ENCODE measurements at places on chromosomes 6 and 20.

GRCh38 chr20:10635476-10636208 lies 38.2 kb downstream of the JAG1 start:
- DNase-seq: no peak

GRCh38 chr20:21303872-21304586 lies 898 bp downstream of the XRN2 start:
- DNase-seq: no peak

- no peak for DNase-seq
These were observed 12.1 kb upstream of the PFDN4 start for GRCh38 chr20:54195483-54196472.

DNA sequence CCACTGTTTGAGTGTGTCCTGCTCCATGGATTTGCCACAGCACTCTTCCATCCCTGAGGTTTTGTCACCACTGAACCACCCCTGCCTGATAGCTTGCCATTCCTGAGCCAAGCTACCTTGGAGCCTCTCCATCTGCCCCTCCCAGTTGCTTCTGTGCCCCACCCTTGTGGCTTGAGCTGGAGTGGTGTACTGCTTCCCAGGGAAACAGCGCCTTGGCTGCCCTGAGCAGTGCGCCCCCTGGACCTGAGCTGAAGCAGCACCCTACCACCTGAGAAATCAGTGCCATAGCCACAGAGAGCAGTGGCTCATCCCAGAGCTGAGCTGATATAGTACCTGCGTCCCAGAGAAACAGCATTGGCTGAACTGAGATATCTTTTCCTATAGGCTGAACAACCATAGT lies 40.3 kb downstream of the IL22RA2 start:
- no peak for DNase-seq

DNA sequence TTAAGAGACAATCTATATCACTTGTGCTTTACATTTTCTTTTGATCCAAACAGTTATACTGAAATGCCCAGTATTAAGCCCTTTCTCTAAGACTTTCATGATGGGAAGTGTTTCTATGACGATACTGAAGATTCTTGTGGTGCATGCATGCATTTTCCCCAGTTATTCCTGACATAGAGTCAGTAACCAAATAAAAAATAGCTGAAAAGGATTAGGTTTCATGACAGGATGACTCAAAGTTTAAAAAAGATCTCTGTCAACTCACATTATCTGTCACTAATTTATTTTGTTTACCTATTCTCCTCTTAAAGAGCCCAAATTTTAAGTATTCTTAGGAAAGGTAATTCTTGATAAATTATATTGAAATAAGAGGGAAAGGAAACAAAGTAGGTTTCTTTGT lies 98.4 kb downstream of the SESN1 start:
- DNase-seq: no peak

DNA sequence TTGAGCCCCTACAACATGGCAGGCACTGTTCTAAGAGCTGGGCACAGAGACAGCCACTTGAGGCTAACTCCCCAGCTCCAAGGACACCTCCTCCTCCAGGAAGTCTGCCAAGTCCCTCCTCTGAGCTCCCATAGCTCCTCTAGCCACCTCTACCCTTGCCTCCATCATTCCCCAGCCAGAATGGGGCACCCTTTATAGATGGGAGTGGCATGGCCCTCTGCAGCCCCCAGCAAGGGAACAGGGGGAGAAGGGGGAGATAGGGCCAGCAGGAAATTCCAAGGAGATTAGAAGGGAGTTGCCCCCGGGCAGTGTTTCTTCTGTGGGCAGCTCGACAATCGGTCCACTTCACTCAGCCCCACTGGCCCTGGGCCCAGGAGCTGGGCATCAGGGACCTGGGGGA lies 19.7 kb upstream of the TLDC2 start:
- DNase-seq: no peak

GRCh38 chr6:71138376-71138775 lies 150.2 kb upstream of the OGFRL1 start:
- DNase-seq: no peak

- no peak for DNase-seq
These were observed 111.8 kb downstream of the QKI start for GRCh38 chr6:163526346-163526745.

- DNase-seq: no peak
These were observed 29.0 kb downstream of the AFG1L start for GRCh38 chr6:108323710-108324466.

GRCh38 chr6:61192610-61193009 lies 1093.4 kb downstream of the KHDRBS2 start:
- DNase-seq: no peak

DNA sequence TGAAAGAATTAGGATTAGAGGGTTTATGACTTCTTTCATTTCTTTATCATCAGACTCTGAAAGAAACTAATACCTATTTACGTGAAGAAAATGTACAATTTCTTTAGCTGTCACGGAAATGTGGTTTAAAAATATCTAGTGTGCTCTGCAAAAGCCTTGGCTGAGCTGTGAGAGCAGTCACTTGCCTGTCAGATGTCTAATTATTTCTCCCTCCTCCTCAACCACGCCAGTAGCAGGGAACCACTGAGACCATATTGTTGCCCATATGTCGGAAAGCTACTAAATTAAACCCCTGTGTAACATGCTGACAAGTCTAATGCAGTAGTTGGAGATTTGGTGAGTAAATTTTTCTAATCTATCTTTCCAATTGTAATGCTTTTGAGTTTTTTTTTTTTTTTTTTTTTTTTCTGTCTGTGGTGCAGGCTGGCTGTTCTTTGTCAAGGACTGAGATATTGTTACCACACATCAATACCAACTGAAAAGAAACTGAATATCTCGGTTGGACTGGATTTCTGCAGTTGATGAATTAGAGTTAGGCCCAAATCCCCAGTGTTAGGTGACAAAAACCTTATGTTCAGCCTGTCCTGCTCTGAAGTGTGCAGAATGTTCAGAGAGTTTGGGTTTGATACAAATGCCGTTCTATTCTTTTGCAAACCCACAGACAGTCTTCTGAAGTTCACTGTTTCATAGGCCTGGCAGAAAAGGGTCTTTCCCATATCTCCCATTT lies 302.9 kb upstream of the SYNCRIP start:
- DNase-seq: no peak

GRCh38 chr6:41634657-41635056 lies 3.6 kb upstream of the MDFI start:
- DNase-seq: no peak

DNA sequence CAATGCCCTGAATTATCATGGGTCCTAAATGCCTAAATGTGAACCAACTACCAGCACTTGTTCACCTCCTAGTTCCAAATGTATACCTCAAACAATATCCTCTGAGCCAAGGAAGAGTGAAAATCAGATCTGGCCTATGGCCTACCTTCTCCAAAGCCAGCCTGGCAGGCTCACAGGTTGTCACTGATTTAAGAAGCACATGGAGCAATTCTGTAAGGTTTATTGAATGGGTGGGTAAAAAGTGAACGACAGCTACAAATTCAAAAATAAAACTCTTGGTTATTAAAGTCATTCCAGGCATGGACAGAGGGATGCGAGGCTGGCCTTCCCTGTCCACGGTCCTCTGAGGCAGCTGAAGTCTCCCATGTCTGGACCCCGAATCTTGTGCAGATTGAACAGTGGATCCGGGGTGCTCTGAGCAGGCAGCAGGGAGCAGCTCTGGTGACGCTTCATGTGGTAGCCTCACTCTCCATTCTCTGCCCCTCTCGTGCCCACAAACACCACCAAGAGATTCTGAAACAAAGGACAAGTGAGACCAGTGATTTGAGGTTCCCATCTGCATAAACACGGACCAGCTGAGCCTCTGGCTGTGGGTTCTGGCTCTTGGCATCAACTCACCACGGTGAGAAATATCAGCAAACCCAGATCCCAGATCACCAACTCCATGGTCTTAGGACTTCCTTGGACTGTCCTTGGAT lies 14.6 kb downstream of the SNHG17 start:
- DNase-seq: no peak

- no peak for DNase-seq
These were observed 5.5 kb downstream of the RFPL4B start for GRCh38 chr6:112352607-112353006.

DNA sequence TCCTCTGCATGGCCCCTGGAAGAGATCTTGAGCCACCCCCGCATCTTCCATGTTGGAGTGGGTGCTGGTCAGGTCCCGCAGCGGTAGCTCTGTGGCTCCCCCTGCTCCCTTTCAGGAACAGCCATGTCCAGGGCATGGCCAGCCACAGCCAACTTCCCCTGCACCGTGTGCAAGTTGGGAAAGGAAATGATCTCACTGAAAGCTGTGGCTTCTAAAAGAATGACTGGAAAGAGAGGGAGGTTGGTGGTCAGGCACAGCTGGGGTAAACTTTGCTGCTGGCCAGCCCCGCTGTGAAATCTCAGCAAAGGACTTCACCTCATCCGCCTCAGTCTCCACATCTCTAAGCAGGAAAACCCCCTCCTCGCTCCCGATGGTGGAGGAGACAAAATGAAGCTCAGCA lies 153.6 kb upstream of the CST7 start:
- no peak for DNase-seq

DNA sequence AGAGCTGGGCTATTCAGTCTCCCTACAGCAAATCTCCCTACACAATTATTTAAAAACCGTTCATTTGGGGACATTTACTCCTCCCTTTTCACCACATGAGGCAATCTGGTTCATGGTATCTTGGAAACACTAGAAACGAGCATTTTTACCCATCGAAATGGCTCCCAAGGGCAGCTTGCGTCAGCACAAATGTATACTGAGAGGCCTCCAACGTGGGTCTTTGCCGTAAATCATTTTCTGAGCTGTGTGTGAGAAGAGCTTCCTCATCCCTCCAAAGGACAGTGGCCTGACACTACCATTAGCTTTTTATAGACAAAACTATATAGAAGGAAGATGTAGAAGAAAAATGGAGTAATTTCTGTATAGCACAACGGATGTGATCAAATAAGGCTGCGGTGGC lies 30.0 kb upstream of the PXDC1 start:
- no peak for DNase-seq

GRCh38 chr20:10522328-10522727 lies 87.2 kb downstream of the SLX4IP start:
- DNase-seq: no peak

DNA sequence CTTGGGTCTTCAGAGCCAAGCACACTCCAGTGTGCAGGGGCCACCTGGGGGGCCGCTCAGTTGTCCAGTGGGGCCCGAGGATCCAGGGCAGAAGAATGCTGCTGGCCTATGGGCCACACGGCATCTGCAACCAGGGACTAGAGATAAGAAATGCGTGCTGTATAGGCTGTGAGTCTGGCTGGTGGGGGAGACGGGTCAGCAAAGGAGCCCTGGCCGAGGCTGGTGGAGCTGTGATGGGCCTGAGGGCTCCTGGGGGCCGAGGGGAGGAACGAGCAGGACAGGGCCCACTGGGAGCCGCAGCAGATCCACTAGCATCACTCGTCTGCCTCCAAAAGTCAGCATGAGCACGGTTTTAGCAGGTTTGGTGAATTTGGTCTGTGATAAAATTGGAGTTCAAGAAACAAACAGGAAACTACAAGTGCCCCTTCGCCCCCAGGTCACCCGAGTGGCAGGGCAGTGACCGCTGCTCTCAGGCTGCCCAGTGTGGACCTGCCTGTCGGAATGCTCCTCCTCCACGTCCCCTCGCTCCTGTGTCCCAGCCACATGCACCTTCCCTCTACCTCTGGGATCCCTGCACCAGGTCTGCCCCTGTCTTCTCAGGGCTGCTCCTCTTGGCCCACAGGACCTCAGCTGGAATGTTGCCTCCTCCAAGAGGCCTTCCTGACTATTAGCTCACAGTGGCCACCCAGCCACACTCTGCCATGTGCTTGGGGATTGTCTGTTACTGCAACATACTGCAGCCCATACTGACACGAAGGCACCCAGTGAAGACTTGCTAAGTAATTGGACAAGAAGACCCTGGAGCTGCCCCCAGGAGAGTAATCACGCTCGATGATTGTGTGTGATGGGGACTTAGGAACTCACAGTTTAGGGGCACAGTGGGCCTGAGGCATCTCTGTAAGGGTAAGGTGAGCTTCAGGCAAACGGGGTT lies 10.9 kb downstream of the ACSS1 start:
- no peak for DNase-seq

GRCh38 chr6:40536442-40536841 lies 50.7 kb downstream of the LRFN2 start:
- DNase-seq: no peak

DNA sequence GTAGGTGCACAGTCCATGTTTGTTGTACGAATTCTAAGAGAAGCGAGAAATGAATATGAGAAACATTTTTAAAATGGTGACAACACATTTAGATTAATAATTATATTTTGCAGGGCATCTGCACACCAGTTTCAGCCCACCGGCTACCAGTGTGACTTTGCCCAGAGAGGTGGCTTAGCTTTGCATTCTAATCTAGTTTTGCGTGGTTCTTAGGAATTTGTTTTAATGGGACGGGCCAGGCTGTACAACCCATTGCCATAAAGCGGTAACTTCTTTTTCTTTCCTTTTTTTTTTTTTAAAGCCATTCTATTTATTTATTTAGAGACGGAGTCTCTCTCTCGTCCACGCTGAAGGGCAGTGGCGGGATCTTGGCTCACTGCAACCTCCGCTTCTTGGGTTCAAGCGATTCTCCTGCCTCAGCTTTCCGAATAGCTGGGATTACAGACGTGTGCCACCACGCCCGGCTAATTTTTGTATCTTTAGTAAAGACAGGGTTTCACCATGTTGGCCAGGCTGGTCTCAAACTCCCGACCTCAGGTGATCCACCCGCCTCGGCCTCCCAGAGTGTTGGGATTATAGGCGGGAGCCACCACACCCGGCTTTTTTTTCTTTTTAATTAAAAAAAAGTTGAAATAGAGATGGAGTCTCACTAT lies 829 bp downstream of the MANBAL start:
- DNase-seq: no peak

GRCh38 chr20:1469306-1469905 lies 2.8 kb upstream of the NSFL1C start:
- DNase-seq: no peak

- peak; percentile 21 for DNase-seq
These were observed 878 bp upstream of the PNRC1 start for GRCh38 chr6:89079511-89080234.

GRCh38 chr6:155311086-155311485 lies 3.2 kb downstream of the TFB1M start:
- DNase-seq: no peak

DNA sequence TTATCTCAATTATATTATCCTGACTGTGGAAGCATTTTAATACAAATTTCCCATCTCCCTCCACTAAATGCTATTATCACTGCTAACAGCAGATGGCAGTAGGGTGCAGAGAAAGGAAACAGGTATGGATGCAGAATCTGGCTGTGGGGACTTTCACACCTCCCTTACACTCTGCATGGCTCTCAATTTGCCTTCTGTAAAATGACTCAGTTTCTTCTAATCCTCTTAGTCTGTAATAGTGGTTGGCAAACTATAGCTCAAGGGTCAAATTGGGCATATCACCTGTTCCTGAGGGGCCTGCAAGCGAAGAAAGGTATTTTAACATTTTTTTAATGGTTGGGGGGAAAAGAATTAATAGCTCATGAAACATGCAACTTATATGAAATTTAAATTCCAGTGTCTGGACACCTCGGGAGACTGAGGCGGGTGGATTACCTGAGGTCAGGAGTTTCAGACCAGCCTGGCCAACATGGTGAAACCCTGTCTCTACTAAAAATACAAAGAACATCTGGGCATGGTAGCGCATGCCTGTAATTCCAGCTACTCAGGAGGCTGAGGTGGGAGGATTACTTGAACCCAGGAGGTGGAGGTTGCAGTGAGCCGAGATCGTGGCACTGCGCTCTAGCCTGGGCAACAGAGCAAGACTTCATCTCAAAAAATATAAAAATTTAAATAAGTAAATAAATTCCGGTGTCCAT lies 83.5 kb downstream of the ZMYND8 start:
- DNase-seq: peak; percentile 28
